ENCODE measurements at places on chromosomes 7 and 10.

- DNase-seq = peak; percentile 22
Observed at GRCh38 chr10:23158370-23158769, 33.7 kb upstream of the PTF1A start.

DNA sequence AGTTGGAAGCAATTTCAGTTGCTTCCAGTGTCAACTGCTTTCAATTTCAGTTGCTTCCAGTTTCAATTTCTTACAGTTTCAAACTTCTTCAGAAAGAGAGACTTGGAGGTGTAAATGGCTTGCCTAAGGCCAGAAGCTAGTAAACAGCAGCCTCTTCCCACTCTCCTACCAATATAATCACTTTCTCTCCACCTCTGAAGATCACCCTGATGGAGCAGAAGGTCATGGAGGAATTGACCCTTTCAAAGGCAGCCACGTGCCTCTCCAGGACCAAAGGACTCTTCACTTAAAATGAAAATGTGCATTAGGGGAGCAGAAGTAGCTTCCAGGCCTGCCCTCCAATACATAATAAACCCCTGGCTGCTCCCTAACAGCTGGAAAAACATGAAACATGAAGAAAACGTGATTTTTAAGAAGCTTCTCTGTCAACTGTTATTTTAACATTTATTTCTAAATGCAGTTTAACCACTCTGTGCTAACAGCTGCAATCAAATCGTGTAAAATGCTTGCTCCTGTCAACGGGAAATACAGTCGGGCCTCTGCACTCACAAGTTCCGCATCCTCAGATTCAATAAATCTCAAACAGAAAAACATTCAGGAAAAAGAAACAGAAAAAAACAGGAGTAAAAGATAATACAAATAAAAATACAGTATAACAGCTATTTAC lies 1020.6 kb downstream of the XPNPEP1 start:
- no peak for DNase-seq

DNA sequence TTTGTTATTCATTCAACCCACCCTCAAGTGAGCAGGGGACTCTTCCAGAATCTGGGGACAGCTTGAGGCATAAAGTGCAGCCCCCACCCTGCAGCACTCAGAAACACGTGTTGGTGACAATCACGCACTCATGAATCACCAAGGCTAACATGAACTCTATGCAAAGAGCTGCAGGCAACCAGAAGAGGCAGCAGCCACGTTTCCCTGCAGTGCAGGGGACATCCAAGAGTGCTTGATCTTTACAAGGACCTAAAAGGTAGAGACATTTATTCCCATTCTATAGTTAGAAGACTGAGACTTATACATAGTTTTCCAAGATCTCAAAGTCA lies 135.2 kb upstream of the GDF10 start:
- no peak for DNase-seq

DNA sequence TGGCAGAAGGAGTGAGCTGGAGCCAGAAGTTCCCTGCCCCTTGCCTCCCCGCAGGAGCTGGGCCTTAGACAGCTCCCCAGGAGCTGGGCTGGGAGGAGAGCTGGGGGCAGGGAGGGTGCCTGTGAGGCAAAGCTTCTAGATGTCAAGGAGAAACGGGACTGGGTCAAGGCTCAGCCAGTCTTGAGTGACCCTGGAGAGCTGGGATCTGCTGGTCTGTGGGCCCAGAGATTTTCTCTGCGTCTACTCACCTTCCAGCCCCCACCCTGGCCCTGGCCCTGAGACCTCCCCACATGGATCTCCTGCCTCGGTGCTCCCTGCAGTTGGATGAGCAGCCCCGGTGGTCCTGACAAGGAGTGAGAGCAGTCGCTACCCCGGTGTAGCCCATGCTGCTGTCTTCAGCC lies 20.3 kb upstream of the SHH start:
- no peak for DNase-seq

DNA sequence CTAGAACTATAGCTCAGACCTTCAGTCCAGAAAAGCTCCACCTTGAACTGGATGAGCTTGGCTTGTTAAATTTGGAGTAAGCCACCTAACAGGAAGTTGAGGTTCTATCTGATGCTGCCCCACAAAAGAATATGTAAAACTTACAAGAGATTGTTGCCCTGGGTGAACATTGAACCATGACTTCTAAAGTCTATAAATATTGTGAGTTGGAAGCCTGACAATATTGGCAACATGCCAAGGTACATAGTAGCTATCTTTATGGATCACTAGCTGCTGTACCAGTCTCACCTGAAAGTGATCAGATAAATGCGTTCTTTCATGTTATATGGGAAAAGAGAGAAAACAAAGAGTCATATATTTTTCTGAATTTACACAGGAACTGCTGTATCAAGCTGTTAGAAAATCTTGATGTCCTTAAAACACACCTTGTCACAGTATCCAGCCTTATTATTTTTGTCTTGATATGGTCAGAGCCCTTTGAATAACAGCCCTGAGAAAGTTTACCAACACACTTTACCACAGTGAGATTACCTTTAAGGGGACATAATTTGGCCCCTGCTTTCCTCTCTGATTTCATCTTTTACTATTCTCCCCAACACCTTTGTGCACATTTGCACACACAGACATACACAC lies 92.0 kb downstream of the LSMEM1 start:
- no peak for DNase-seq

- DNase-seq = no peak
Observed at GRCh38 chr10:13347043-13347499, 1.0 kb downstream of the SEPHS1 start.

DNA sequence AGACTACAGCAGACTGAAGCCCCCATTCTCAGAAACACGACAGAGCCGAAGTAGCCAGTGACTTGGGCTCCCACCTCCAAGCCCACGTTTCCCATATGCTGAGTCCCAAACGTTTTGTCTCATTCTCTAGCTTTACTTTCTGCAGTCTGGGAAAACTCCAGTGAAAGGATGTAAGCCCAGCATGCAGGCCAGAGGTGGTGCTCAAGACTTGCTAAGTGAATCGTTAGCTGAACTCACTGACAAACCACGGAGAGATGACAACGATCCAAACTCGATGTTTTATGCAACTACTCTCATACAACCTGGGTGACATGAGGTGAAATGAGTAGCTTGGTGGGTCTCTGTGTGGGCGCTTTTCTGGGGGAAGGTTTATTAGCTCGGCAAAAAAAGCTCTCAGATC lies 731.8 kb downstream of the SUGCT start:
- no peak for DNase-seq

DNA sequence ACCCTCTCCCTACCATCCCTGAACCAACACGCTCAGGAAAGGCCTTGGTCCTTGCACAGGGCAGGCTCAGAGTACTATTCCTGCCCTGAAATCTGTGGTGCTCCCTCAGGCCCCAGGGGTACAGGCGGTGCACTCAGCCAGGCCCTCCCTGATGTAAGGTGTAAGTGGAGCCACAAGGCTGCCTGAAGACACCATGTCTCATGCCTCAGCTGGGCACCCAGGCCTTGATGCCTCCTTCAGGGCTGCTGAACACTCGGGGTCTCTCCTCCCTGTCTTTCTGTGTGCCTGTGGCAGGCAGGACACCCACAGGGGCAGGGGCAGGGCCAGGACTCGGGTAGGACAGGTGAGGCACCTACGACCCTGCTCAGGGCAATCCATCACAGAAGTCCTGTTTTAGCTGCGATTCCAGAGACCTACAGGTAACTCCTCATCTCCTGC lies 22.9 kb upstream of the ANTXRL start:
- DNase-seq = no peak

GRCh38 chr10:122078965-122079795 lies 90.2 kb downstream of the TACC2 start:
- no peak for DNase-seq
